ENCODE measurements at places on chromosomes 3 and 15.
A peak's percentile ranks its signal among the peaks of the same experiment; 100 is the strongest.

DNA sequence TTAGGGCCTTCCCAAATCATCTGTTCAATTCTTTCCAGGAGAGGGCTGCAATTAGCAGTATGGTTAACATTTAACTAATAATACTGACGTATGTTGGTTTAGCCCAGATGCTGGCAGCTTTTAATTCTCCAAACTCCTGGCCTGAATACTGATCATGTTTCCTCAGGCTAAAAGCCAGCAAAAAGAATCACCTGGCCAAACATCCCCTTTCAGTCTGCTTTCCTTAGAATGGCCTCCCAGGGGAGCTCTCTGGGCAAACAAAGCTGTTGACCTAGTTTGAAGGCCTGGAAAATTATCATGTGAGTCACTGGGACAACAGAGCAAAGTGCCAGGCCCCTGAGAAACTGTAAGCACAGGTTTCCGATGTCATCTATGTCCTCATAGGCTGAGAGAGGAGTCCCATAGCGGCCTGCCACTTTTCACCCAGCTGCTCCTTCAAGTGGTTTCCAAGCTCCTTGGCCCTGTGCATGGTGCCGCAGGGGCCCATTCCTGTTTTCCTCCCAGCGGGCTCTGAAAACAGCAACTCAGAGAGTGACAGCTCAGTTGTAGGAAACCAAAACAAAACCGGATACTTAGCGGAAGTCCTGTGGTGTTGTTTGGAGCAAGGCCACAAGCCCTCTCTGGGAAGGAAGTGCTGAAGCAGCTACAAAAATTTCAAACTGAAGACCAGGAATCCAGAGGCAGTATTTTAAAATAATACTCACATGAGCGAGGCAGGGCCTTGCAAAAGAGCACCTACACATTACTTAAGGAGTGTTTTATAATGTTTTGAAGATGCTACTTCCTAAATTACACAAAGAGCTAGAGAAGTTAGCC, 36.5 kb upstream of the RAB11A start:
- DNase-seq: peak; percentile 94

- no peak for DNase-seq
Observed at GRCh38 chr3:17136136-17136721, 251.5 kb downstream of the PLCL2 start.

DNA sequence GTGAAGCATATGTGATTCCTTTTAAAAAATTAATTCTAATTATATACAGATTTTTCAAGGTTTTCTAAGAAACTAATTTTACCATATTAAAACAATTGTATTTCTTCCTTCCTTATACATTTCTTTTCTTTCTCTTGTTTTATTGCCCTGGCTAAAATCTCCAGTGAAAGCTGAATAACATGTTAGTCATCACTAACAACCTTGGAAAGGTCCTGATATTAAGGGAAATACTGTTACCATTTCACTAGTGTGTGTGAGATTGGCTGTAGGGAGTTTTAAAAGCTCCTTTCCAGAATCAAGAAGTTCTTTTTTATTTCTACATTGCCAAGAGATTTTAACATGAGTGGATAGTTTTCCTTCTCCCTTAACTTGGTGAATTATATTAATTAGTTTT, 229.7 kb upstream of the EIF1B start:
- DNase-seq: no peak

GRCh38 chr15:45703670-45704328, 69.0 kb downstream of the SQOR start:
- no peak for DNase-seq

DNA sequence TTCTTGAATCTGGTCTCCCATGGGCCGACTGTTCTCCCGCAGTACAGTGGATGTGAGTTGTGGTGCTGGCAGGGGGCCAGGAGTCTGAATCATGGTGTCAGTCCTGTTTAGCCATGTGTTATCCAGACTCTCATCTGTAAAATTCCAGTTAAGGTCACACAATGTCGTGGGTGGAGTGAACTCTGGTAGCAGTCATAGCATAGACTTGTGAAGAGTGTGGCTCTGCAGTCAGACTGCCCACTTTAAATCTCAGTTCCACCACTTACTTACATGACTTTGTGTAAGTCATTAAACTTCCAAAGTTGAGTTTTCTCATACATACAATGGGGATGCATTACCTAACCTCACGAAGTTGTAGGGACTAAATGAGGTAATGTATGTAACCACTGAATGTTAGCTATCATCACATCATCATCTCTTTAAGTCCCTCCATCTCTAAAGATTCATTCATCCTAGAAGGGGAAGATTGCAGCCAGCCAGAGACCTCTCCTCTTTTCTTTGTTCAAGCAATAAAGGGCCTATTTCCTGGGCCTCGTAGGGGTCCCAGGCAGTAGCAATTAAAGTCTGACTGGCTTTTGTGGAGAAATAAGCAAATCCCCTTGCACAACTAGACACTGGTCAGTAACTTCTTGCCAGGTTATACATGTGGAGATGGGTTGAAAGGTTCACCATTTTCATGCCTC, 93.9 kb downstream of the PCCB start:
- DNase-seq: peak; percentile 50

DNA sequence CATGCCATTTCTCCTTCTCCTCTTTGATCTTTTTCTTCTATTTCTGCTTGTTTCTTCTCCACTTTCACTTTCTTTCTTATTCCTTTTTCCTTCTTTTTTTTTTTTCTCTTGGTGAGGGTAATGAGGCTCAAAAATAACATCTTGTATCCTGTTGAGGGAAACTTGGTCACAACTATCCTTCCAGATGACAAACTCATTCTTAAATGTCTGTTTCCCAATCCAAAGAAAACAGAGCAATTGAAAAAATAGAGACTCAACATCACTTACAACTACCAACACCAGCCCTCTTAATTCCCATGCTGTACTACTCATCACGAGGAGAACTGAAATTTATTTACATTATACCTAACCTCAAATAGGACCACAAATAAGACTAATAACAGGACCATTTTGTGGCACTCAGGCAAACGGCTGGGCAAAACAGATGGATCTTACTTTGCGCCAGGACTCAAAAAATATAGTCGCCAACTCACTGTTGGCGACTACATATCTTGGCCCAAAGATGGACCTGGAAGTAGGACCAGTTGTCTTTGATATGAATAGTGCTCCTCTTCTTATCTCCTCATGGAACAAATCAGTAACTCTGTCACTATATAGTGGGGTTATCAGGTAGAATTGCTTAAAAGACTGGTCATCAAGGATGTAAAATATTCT, 343.9 kb downstream of the ZBTB20 start:
- DNase-seq: no peak

DNA sequence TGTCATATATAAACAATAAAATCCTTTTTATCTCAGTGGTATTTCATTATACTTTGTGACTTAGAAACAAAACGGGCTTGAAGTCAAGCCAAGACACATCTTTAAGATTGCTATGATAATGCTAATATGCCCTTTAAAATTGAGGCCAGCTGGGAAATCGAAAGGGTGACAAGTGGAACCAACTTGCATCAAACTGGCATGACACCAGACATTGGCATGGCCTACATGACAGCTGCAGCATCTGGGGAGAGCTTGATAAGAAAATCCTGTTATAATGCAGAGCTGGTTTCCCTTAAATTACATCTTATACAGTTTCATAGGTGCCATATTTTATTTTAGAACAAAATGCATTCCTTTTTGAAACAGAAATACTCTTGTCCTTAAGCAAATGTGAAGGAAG, 325.2 kb downstream of the ZBBX start:
- no peak for DNase-seq

DNA sequence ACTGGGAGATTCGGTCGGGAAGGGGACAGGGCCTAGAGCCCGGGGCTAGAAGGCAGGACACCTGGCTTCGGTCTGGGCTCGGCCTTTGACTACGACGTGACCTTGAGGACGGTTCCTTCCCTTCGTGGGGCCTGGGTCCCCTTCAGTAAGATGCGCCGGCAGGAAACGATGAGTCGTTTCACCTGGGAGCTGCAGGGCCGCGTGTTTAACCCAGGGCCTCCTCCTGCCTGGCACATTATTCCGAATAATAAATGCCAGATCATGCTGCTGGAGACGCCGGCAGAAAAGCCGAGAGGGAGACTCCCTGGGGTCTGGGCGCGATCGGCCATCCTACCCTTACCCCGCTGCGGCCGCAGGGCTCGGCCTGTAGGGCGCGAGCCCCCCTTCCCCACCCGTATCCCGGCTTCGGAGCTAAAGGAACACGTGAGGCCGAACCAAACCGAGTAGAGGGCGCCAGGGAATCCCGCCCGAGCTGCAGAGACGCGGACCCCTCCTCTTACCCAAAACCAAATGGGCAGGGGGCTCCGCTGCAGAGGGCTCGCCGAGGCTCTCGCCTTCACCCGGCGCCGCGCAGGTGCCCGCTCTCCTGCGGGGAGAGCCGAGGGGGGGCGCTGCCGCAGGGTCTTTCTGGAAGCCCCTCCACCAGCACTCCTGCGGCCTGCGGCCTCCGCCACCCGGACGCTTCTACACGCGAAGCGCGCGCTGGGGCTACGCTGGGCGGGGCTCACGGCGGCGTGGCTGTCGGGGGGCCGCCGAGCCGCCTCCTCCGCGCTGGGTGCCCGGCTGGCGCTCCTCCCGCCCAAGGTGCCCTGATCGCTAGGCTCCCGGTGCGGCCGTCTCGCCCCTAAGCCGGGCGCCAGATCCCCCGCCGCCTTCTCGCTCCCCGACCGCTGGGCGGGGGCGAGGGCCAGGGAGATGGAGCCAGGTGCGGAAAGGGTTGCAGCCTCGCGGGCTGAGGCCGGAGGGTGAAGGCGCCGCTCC, at the start of gene BDH1:
Gene BDH1, minus strand, starts transcription at position 688 of the 981 bp plus-strand sequence. CDS start 9,525 bp downstream, outside the sequence.
- DNase-seq: peak; percentile 69

- no peak for DNase-seq
Observed at GRCh38 chr15:27797765-27798164, 301.4 kb downstream of the OCA2 start.

DNA sequence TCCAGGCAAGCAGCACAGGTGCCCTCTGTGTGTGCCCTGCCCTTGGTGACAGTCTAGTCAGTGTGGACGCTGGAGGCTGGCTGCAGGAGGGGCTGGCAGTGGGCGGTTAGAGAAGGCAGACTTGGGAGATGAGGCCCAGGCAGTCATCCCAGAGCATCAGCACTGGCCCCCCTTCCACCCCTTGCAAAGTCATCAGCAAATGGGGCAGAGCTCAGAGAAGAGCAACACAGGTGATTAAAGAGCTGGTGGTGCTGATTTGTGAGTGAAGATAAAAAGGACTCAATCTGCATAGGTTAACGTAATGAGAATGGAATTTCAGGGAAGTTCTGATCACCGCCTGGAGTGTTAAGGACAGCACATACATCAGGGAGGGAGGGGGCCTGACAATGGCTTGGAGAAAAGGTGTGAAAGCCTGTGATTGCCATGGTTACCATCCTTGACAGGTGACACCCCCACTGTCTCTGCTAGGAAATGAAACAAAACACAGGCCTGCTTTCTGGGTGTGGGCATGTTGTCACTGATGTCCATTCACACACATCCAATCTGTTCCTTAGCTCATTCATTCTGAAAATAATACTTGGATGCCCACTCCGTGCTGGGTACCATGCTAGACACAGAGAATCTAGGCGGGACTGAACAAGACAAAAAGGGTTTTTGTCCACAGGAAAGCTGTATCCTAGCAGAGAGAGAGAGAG, 269.6 kb upstream of the ST8SIA2 start:
- DNase-seq: peak; percentile 63

GRCh38 chr15:34119291-34119690, 17.4 kb downstream of the PGBD4 start:
- peak; percentile 13 for DNase-seq

- DNase-seq: no peak
Observed at GRCh38 chr3:42684632-42685362, 540 bp upstream of the KLHL40 start.

DNA sequence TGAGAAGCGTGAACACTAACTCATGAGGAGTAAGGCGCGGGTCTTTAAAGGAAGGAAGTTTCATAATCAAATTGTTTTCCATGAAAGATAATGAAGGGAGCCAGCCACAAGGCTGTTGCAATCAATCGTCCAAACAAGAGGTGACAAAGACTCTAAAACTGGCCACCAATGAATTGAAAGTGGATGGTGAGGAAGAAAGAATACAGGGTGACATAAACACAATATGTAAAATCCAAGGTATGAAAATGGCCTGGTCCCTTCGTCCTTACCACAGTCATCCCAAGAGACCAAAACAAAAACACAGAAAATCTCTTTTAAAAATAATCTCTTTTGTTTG, 12.0 kb downstream of the CD86 start:
- DNase-seq: no peak

DNA sequence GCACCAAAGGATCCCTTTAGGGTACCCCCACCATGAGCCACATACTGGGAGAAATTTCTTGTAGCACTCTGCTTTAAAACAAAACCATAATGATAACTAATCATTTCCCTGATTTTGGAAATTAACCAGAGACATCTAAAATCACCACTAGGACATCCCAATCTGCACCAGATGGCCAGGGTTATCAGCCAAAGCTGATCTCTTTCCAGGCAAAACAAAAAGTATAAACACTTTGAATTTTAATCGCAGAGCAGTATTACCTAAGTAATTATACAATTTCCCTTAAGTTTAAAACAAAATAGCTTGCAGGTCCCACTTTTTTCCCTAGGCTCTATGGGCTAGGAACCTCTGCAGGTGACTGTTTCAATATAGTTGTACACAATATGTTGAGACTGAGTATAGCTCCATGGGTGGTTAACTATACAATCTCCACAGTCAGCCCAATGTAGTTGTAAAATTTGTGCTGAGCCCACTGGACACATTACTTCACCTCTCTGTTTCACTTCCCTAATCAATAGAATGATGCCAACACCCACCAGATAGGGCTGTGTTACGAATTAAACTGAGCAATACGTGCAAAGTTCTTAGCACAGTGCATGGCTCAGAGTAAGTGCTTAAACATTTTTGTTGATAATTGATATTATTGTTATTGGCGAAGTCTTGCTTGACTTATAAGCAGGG, 629 bp upstream of the NOX5 start:
- DNase-seq: no peak
